ENCODE measurements at places on chromosomes 12 and 14. TPM values are rescaled to one million over a fixed set of nuclear protein-coding genes. Genes with fewer than 3 reads are reported as not detected.

Gene SLC17A8
- not detected for polyA plus RNA-seq

Gene NFE2
- 0.25 TPM for polyA plus RNA-seq

Gene LALBA
- polyA plus RNA-seq, result not detected

Gene ANKS1B
- polyA plus RNA-seq, result 1.8 TPM

Gene TAS2R8
- not detected for polyA plus RNA-seq

Gene ANKRD33
- not detected for polyA plus RNA-seq

Gene GALNT16
- polyA plus RNA-seq, result 12.7 TPM

Gene HOXC13
- polyA plus RNA-seq, result not detected

Gene GDF3
- not detected for polyA plus RNA-seq

Gene LRCOL1
- polyA plus RNA-seq, result 1.1 TPM

Gene CPNE6
- not detected for polyA plus RNA-seq

DNA sequence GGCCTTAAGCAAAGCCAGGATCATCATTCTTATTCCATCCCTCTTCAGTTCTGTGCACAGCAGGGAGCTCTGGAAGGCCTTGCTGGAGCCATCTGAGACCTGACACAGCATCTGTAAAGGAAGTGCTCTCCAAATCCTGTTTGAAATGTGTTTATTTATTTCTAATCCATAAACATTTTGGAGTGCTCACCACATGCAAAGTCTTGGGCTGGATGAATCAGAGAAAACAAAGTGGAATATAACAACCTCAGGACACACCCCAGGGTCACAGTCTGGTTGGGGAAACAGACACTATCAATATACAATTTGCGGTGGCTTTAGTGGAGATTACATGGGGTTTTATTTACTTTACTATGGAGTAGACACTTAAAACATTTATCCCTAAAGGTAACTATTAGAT, 54.3 kb downstream of the BMP4 start:
- no peaks in the 10 kb centered on the region for H3K36me3 ChIP-seq
- H3K27me3 ChIP-seq, result no peaks in the 10 kb centered on the region
- DNase-seq, result no peak
- H3K27ac ChIP-seq, result no peak overlapping the region
- no peaks in the 10 kb centered on the region for H3K4me1 ChIP-seq

DNA sequence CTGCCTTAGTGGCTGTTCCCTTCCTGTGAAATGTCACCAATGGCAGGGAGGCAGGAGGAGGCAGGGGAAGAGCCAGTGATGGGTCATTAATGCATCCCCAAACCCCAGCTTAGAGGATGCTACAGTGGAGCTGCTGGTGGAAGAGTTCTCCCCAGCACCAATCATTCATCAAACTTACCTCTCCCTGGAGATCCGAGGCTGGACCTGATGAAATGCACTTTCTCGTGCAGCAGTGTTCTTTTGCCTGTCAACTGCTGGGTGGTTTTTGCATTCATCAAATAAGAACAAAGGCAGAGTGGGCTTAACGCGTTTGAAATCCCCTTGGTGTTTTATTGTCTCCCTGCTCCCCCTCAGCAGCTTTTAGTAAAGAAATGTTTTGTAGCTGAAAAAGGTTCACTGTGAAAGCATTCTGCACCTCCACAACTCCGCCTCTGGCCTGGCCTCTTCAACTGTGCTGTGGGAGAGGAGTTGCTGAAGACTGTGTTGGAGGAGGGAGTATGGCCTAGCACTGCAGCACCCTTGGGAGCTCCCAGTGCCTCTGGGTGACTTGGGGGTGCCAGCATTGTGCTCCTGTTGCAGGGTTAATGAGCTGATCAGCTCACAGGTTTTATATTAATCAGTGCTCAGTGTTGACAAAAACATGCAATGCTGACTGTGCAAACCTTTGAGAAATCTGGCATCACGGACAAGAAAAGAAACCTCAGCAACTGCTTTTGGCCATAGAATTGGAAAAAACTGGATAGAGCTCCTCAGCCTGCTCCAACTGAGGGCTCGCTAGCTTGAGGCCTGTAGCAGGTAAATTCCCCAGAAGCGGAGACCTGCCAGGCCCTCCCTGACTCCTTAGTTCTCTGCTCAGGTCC, 14.4 kb downstream of the TSPAN9 start:
- H3K4me1 ChIP-seq, result no peaks in the 10 kb centered on the region
- DNase-seq, result no peak
- H3K36me3 ChIP-seq, result no peaks in the 10 kb centered on the region
- H3K27me3 ChIP-seq, result no peaks in the 10 kb centered on the region
- no peak overlapping the region for H3K4me3 ChIP-seq
- H3K27ac ChIP-seq, result no peak overlapping the region

GRCh38 chr14:60632777-60633176, 16.5 kb downstream of the SIX1 start:
- peaks cover 7% of the 10 kb centered on the region for H3K36me3 ChIP-seq
- no peak overlapping the region for H3K4me3 ChIP-seq
- H3K27ac ChIP-seq, result peak overlapping the region; percentile 17
- DNase-seq, result no peak

GRCh38 chr12:104662908-104663307, 206.2 kb downstream of the CHST11 start:
- H3K27ac ChIP-seq, result no peak overlapping the region
- no peaks in the 10 kb centered on the region for H3K4me1 ChIP-seq
- no peaks in the 10 kb centered on the region for H3K27me3 ChIP-seq

DNA sequence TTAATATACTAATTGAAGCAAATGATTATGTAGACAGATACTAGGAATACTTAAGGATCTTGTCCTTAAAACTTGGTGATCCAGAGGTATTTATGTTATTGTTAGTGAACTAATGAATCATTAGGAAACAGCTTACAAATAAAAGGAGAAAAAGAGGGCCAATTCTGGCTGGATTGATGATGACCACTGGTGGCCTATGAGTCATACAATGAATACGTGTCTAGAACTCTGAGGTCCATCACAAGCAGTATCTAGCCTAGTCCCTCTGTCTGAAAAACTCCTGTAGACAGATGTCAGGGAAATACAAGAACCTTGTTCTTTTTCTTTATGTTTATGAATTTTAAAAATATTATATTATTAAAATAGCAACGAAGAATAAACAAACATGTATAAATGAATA, 51.7 kb upstream of the RTL1 start:
- H3K27me3 ChIP-seq, result no peaks in the 10 kb centered on the region
- no peaks in the 10 kb centered on the region for H3K4me1 ChIP-seq
- H3K4me3 ChIP-seq, result no peak overlapping the region

DNA sequence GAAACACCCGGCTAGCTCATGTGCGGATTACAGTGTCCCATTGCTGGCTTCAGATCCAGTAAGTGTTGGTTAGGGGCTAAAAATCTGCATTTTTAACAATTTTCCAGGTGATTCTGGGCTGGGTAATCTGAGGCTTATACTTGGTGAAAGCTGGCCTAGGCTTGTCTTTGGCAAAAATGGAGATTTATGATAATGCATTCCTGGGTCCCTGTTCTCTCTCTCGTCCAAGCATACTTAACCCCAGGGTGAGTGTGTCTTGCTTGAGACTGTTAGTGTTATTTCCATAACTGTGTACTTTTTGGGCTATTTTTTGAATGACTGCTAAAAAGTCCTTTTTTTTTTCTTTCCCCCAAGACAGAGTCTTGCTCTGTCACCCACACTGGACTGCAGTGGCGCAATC, 43.2 kb downstream of the SNAPC1 start:
- no peaks in the 10 kb centered on the region for H3K27me3 ChIP-seq
- no peaks in the 10 kb centered on the region for H3K4me1 ChIP-seq
- no peaks in the 10 kb centered on the region for H3K36me3 ChIP-seq
- no peak for DNase-seq
- H3K4me3 ChIP-seq, result no peak overlapping the region
- no peak overlapping the region for H3K27ac ChIP-seq

DNA sequence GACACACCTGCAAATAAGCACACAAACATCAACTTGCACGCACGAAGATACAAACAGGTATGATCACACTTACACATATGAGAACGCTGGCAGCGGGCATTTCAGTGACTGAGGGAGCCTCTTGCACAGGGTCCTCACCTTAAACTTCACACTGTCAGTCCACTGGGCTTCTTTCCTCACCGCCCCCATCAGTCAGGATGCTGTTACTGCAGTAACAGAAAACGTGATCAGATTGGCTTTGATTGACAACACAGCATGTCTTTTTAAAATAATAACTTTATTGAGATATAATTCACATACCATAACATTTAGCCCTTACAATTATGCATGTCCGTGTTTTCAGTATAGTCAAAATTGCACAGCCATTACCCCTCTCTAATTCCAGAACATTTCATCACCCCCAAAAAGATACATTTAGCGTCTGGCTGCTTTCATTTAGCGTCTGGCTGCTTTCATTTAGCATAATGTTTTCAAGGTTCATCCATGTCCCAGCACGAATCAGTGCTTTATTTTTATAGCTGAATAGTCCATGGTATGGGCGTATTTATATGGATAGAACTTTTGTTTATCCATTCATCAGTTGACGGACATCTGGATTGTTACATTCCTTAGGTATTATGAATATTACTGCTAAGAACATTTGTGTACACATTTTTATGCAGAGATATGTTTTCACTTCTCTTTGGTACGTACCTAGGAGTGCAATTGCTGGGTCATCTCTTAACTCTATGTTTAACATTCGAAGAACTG, 8.4 kb downstream of the CCDC197 start:
- peak; percentile 56 for DNase-seq

GRCh38 chr14:50523271-50524041, 8.9 kb downstream of the MAP4K5 start:
- no peak overlapping the region for H3K4me3 ChIP-seq
- peaks cover 36% of the 10 kb centered on the region for H3K4me1 ChIP-seq
- peaks cover 24% of the 10 kb centered on the region for H3K36me3 ChIP-seq
- no peak for DNase-seq
- H3K27ac ChIP-seq, result peak overlapping the region; percentile 95

GRCh38 chr12:88132392-88132791, 9.5 kb downstream of the CEP290 start:
- no peaks in the 10 kb centered on the region for H3K4me1 ChIP-seq
- no peak overlapping the region for H3K4me3 ChIP-seq
- peaks cover 68% of the 10 kb centered on the region for H3K36me3 ChIP-seq

DNA sequence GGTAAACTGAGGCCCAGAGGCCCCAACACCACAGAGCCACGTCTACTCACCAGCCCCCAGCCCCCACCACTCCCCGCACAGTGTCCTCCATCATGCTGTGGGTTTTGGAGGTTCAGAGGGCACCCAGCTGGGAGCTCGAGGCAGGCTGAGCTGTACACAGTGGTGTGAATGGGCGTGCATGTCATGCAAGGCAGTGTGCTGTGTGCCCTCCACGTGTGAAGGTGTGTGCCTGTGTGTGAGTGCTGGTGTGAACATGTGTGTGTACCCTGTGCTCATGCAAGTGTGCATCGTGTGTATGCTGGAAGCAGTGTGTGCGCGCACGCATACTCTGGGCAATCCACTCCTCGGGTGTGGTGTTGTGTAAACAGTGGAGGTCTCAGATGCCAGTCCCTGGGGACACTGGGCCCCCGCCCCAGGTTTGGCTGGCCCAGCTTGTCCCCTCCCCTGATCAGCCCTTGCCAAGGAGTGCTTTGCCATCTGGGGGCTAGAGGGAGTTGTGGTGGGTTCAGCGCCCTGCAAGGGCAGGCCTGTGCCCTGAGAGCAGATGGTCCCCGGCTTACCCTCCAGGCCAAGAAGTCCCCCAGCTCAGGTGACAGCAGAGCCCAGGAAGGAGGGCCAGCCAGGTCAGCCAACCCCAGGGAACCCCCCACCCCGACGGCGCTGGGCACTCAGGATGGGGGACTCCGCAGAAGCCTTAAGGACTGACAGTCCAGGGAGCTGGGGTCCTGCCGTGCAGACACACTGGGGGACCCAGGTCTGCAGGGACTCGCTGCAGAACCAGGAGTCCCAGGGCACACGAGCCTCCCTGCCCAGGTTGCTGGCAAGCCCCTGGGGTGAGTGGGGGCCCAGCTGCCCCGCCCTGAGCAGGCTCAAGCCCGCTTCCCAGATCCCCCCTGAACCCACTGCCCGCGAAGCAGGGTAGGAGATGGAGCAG, 23.8 kb upstream of the GPR132 start:
- no peaks in the 10 kb centered on the region for H3K27me3 ChIP-seq
- no peak overlapping the region for H3K4me3 ChIP-seq
- H3K4me1 ChIP-seq, result peaks cover 12% of the 10 kb centered on the region
- no peak overlapping the region for H3K27ac ChIP-seq
- no peak for DNase-seq

- H3K27ac ChIP-seq, result peak overlapping the region; percentile 96
- no peaks in the 10 kb centered on the region for H3K27me3 ChIP-seq
- H3K4me3 ChIP-seq, result peak overlapping the region; percentile 94
- H3K4me1 ChIP-seq, result no peaks in the 10 kb centered on the region
Measured at GRCh38 chr12:89706986-89707702, 1.5 kb downstream of the ATP2B1 start.

DNA sequence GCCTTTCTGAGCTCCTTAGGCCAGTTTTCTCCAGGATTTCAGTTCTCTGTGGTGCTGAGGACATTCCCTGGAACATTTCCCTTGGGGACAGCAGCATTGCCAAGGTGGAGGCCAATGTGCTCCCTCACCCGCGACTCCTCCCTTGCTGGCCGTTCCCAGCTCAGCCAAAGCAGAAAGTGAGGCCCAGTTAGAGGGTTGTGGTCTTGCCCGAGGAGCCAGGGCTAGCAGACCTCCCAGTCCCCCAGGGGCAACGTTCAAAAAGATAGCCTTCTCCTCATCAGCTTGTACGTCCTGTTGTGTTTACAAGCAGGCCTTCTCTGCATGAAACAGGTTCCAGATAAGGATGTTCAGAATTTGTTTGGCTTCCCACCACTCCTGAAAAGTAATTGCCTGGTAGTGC, 78.4 kb downstream of the SSPN start:
- no peaks in the 10 kb centered on the region for H3K36me3 ChIP-seq
- H3K4me1 ChIP-seq, result peaks cover 48% of the 10 kb centered on the region
- peak overlapping the region; percentile 98 for H3K27ac ChIP-seq
- H3K27me3 ChIP-seq, result no peaks in the 10 kb centered on the region

GRCh38 chr12:115440438-115440837, 756.5 kb upstream of the TBX3 start:
- H3K27me3 ChIP-seq, result no peaks in the 10 kb centered on the region
- H3K27ac ChIP-seq, result no peak overlapping the region
- DNase-seq, result no peak
- no peaks in the 10 kb centered on the region for H3K4me1 ChIP-seq

GRCh38 chr12:65367396-65367795, 88.9 kb downstream of the MSRB3 start:
- H3K27me3 ChIP-seq, result no peaks in the 10 kb centered on the region
- DNase-seq, result no peak
- no peak overlapping the region for H3K4me3 ChIP-seq
- H3K27ac ChIP-seq, result no peak overlapping the region

DNA sequence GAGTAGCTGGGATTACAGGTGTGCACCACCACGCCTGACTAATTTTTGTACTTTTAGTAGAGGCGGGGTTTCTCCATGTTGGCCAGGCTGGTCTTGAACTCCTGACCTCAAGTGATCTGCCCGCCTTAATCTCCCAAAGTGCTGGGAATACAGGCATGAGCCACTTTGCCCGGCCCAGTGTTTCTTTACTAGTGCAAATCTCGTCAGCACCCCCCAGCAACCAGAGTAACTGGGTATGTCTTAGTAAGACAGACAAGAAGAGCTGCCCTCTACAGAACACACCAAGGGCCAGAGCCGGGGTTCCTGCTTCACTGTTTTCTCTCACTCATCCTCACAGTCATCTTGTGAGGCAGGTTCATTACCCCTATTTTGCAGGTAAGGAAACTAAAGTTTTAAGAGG, 78.5 kb upstream of the GPR68 start:
- no peak overlapping the region for H3K27ac ChIP-seq
- no peaks in the 10 kb centered on the region for H3K36me3 ChIP-seq
- no peak overlapping the region for H3K4me3 ChIP-seq
- DNase-seq, result no peak
